NCI-H1694 treated with DMSO at 0.1 percent for 48 hours (cell line): ENCODE measurements at places on chromosomes 2 and 18.

- no peak for DNase-seq
These were observed 19.9 kb upstream of the SIGLEC15 start for GRCh38 chr18:45805551-45805950.

- no peak for DNase-seq
These were observed 70.2 kb upstream of the MEIS1 start for GRCh38 chr2:66364495-66365333.

DNA sequence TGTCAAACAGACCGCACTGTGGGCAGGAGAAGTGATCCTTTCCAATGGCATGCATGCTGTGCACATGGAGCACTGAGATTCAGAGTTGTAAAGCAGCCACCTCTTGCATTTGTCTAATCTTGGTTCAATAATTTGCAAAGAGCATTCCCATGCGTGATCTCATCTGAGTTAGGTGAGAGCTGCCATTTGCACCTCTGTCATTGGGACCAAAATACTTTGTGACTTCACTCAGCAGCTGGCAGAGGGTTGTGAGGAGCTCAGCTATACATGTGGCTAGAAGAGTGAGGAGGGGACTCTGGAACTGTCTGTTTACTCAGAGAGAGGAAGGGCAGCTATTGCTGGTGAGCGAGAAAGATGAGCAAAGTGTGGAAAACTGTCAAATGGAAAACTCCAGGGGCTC is 265.1 kb upstream of the TNP1 start:
- no peak for DNase-seq

DNA sequence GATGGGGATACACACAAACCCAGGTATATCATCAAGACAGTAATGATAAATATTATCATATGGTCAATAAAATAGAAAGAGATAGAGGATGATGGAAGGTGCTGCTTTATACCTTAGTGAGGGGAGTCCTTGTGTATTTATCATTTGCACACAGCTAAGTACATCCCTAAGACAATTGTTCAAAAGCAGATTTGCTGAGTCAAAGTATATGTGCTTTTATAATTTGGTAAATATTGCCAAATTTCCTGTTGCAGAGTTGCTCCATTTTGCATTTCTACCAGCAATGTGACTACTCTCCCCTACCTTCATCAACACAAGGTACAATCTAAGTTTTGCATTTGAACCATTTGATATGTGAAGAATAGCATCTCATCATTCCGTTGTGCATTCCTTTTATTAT is 22.6 kb upstream of the PLEK start:
- DNase-seq, result no peak

DNA sequence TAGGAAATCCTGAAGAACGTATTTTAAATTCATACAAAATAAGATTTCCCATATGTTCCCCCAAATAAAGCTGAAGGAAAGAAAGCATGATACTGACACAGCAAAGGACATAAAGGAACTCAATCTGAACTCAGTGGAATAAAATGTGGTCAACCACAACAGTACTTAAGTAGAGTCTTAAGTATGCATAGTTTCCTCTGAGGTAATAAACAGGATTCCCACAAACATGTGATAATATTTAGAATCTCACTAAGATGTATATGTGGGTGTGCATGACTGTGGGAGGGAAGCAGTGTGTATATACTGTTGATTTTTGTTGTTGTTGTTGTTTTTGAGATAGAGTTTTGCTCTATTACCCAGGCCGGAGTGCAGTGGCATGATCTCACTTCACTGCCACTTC is 69.3 kb downstream of the NOL10 start:
- no peak for DNase-seq

GRCh38 chr2:208000701-208001395 is 24.5 kb downstream of the PLEKHM3 start:
- no peak for DNase-seq

DNA sequence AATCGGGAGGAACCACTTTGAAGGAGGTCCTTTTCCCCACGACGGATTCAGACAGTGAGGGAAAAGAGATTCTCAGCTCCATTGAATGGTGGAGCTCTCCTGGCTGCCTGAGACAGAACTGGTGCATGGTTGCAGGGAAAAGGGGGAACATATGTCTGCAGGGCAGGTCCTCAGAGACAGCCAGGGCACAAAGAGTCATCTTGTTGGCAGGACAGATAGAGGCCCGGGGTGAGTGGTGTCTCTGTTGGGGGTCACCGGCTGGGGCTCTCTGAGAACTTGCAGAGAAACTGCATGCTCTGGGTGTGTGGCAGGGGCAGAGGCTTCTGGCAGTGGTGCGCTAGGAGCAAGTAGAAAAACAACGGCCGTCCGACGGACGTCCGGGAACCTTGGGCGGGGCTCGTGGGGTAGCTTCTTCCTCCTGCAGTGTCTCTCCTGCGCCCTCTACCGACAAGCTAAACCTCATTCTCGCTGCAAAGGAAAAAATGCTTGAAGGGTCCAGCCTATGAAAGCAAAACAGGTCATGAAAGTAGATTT is 94.3 kb downstream of the CDCA7 start:
- DNase-seq, result peak; percentile 97

- DNase-seq, result no peak
These were observed 225.0 kb downstream of the SUCLG1 start for GRCh38 chr2:84234103-84234502.

GRCh38 chr2:125561302-125561701 is 1094.7 kb upstream of the GYPC start:
- DNase-seq, result no peak

DNA sequence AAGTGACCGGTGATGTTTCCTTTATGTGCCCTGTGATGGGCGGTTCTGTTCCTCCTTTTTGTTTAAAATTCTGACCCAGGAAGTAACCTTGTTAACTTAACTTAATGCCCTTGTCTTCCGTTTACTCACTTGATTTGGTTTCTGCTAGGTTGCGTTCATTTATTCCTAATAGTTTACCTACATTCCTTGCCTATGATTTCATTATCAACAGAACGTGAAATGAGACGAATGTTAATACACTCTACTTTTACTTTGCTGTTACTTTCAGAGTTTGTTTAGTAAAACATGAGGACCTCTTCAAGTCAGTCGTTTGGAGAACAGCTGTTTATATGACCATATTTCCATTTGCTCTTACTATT is 638 bp downstream of the CEP192 start:
- no peak for DNase-seq

GRCh38 chr2:72276356-72276755 is 128.7 kb upstream of the CYP26B1 start:
- DNase-seq, result no peak

GRCh38 chr2:37357069-37357468 is 12.6 kb downstream of the QPCT start:
- DNase-seq, result no peak
